Activated effector memory CD4-positive, alpha-beta T cell treated with anti-CD3 and anti-CD28 coated beads, Interleukin-2, amount 50 U/mL, for 16 hours (primary cell): ENCODE measurements at places on chromosomes 1 and 21.
A peak's percentile ranks its signal among the peaks of the same experiment; 100 is the strongest.

DNA sequence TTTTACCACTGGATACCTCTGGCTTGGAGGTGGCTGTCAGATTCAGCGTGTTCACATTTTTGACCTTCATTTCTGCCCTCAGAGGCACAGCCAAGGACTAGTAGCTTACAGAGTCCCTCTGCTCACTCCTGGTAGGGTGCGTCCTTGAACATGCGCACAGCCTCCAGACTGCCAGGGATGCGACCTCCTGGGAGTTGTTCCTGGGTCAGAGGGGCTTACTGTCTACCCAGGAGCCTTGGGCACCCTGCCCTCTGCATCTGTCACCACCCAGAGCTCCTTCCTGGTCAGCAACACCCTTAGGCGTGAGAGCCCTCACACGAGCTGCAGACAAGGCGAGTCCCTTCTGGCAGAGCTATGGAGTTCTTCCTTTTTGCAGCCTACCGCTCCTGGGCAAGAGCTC is 1.7 kb downstream of the SLX9 start:
- no peak for DNase-seq

DNA sequence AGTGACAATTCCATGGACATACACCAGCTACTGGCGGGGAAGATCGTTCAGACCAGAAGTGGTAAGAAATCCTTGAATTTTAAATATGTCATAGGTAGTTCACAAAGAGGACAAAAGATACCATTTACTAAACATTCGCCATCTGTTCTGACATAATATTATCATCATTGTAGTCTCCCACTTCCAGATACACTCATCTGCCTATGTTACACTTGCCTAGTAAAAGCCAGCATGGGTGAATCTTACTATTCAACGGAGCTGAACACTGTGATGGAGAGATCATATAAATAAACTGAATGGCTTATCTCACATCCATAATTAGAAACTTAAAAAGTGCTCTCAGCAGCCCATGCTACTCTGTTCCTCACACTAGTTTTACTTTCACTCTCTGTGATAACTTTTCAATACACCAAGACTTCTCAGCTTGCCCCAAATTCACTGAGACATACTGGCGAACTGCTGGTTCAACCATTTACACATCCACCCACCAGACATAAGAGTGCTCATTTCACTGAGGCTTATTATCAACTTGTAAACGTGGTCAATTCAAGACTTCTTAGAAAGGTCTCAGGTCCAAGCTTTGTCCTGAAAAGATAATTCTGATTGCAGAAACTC is 463 bp upstream of the PRRC2C start:
- DNase-seq: no peak

DNA sequence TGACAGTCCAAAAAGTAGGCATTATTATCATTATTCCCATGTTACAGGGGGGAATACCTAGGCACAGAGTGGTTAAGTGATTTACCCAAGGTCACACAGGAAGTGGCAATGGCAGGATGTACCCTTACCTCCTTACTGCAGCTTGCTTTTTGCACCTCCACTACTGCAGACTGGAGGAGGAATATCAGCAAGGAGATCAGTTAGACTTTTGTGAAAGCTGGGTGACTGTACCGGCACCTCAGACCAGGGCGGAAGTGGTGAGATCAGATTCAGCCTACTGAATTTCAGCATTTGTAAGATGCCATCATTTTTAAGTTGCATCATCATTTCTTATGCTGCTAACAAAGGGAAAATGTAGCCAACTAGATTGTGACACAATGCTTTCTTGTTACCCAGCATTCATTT is 4.5 kb downstream of the ADARB1 start:
- peak; percentile 89 for DNase-seq

DNA sequence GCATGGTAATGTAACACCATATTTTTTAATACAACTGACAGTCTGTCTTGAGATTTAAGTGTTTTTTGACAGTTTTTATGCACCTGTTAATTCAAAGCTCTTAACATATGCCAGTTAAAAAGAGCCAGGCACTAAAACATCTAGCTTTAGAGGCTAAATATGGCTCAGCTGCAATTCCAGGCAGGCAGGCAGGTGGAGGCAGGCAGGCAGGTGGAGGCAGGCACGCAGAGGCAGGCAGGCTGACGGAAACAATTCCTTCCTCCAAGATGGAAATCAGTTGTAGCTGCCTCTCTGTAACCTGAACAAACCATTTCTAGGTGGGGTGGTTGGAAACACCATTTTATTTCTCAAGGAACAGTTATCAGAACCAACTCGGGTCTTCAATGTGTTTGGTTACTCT is 51.2 kb downstream of the GORAB start:
- no peak for DNase-seq

DNA sequence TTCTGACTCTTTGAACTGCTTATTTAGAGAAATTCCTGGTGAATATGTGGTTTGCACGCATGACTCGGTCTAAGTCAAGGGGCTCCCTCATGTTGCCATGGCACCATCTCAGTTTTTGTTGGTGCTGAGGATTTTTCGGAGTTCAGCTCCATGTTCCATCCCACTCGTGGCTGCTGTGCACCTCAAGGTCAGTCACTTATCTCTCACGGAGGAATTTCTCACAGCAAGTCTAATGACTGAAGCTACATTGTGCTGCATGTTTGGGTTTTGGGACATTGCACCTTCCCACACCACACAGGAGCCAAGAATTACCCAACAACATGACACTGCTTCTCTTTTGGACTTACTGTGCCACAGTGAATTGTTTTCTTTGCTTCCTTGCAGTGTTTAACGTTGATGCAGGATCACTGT is 269.9 kb downstream of the NCAM2 start:
- no peak for DNase-seq

DNA sequence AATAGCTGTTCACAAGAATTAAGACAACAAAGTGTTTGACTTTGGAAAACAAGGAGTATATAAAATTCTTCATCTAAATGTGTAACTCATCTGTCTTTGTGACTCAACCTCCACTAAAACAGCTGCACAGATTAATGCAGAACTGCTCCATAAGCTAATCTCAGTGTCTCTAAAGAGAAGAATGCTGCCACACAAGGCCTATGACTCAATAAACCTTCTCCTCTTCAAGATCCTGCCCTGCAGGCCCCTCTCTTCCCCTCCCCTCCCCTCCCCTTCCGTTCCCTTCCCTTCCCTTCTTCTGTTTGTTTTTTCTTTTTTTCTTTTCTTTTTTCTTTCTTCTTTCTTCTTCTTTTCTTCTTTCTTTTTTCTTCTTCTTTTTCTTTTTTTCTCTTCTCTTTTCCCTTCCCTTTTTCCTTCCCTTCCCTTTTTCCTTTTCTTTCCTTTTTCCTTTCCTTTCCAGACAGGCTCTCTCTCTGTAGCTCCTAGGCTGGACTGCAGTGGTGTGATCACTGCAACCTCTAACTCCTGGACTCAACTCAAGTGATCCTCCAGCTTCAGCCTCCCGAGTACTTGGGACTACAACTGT is 1052.8 kb downstream of the BRINP3 start:
- DNase-seq: no peak

DNA sequence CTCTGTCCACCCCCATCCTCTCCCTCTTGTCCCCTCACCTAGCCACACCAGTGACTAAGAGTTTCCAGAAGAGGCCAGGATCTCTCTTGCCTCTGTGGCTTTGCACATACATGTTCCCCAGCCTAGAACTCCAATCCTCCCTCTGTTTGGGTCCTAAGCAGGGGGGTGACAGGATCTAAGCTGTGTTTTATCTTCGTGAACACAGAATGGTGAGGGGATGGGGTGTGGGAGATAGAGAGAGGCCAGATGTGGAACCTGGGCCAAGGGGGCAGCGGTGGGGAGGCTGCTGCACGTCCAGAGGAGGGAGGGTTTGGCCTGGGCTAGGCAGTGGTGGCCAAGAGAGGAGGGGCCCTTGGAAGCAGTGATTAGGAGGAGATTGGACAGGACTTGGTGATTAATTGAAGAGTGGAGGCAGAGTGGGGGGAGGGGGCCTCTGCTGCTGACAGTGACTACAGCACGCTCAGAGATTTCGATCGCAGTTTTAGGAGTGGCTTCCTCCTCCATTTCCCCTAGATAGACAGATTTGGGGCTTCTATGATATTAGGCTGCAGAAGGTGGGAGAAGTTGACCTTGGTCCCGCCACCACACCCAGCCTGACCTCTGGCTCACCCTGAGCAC is 17.1 kb upstream of the ADGRB2 start:
- no peak for DNase-seq

DNA sequence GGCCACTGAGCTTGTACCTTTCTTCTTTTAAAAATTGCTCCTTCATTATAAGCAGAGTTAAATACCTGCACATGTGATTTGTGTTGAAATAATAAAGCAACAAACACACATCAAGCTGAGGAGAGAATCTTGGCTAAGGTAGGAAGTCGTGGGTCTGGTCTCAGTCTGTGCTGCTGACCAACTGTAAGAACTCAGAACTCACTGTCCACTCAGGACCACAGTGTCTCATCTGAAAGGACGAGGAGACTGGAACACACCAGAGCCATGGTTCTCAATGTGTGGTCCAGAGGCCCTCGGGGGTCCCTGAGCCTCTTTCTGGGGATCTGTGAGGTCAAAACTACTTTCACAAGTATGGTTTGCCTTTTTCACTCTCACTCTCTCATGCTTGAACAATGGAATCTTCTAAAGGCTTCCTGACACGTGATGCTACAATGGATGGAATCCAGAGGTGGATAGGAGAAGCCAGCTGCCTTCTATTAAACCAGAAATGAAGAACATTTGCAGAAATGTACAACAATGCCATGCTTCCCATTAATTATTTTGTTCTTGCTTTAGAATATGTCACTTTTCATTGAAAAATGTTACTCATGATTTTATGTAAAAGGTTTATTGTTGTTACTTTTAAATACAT is 17.3 kb upstream of the ETS2 start:
- DNase-seq: no peak
